Activated CD4-positive, alpha-beta T cell treated with anti-CD3 and anti-CD28 coated beads, Interleukin-2, amount 50 U/mL, for 4 hours (primary cell): ENCODE measurements at places on chromosomes 6 and 20.

- no peak for DNase-seq
Measured at GRCh38 chr6:109143191-109143590, 47.9 kb downstream of the CEP57L1 start.

GRCh38 chr6:87088076-87088475, 6.8 kb downstream of the CGA start:
- no peak for DNase-seq

- DNase-seq = no peak
Measured at GRCh38 chr6:6516666-6517458, 71.7 kb upstream of the LY86 start.

- no peak for DNase-seq
Measured at GRCh38 chr20:9409981-9410380, 104.4 kb upstream of the LAMP5 start.

DNA sequence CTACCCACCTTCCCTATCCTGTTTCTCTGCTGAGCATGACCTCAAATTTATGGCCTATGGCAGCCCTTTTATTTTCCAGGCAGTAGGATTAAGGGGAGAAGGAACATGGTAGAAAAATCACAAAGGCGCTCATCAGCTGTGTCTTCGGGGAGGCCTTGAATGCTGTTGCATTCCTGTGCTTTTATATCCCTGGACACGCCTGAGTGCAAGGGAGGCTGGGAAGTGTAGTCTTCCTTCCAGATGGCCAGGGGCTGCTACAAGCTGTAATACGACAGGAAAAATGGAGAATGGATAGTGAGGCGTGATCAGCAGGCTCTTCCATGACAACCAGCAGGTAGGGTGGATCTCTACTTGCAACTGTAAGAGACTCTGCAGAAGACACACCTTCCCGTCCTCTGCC, 210.9 kb upstream of the GGTLC1 start:
- DNase-seq = no peak

GRCh38 chr6:65852369-65852852, 145.4 kb upstream of the EYS start:
- no peak for DNase-seq

DNA sequence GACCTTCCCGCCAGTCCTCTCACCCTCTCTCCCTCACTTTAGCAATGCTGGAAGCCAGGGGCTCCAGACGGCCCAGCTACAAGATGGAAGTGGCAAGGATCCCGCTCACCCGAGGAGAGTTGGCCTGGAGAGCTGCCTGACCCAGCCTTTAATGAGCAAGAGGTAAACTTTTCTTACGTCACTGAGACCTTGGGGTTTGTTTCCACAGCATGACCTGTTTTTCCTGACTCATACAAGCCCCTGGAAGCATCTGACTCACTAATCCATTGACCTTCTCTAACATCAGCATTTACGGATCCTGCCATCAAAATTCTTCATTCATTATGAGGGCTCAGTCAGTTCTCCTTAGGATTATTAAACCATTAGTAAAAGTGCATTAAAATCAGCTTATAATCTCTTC, 120.4 kb downstream of the MYLK4 start:
- DNase-seq = no peak

- no peak for DNase-seq
Measured at GRCh38 chr20:37331060-37331857, 14.7 kb upstream of the SRC start.

DNA sequence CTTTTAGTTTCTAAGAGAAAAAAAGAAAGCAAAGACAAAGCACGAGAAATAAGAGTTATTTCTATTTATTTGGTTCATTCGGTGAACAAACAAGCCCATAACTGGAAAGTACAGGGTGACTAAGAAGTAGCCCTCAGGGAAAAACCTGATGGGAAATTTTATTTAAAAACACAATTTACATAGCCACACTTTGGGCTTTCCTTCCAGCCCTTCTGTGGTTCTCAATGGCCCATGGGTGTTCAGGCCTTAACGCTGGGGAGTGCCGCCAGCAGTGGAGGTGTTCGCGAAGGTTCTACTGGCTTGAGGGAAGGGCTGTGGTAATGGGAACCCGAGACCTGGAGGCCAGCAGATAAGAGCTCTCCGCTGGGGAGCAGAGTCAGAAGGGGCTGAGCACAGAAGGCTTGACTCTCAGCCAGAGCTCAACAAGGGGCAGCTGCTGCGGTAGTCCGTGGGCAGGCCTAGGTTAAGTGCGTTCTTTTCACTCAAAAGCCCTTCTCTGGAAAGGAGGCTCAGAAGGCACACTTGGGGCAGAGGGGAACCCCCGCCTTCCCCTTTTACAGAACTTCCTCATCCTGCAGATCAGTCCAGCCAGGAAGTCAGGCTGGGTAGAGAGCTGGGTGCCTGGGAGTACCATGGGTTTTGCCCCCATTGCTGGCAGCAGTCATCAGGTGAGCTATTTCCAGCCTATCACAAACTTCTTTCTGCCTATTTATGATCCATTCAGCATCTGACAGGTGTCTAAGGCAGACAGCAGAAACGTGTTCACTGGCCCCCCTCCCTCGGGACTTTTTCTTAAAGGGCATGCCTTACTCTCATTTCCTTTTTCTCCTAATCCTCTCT, 8.8 kb upstream of the CD83 start:
- peak; percentile 4 for DNase-seq

DNA sequence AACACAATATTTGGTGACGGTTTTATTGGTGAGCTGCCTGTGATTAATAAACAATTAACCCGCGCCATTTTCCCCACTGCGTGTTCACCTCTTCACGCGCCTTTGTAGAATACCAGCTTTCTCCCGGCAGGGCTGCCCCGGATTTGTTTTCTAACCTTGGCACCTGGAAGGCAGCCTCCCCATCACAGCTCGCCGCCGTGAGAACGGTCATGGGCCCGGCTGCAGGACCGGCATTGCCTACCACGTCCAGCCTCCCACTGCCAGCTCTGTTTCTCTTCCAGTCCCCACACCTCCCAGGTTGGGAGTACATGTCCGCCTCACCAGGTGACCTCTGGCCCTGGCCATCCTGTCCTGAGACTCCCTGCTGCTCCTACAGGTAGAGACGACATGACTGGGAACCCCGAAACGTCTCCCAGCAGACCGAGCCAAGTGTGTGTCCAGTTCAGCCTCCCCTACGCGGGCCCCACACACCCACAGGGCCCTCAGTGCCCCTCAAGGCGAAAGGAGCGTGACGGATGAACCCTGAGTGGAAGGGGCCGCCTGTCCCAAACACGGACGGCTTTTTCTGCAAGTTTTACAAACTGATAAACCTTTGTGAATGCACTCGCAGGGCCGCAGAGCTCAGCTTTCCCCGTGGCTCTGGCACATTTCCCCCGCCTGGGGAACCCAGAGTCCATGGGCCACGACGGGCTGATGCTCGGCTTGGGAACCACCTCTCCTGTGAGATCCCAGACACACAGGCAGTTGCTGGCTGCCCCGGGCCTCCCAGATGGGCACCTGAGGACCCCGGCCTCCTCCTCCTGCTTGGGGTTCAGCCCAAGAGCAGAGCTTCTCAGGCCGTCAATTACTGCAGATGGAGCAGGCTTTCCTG, 25.7 kb downstream of the FRMD1 start:
- DNase-seq = no peak

GRCh38 chr20:32455901-32456701, 98.0 kb downstream of the ASXL1 start:
- no peak for DNase-seq

- no peak for DNase-seq
Measured at GRCh38 chr20:37042986-37043972, 52.5 kb downstream of the RBL1 start.

DNA sequence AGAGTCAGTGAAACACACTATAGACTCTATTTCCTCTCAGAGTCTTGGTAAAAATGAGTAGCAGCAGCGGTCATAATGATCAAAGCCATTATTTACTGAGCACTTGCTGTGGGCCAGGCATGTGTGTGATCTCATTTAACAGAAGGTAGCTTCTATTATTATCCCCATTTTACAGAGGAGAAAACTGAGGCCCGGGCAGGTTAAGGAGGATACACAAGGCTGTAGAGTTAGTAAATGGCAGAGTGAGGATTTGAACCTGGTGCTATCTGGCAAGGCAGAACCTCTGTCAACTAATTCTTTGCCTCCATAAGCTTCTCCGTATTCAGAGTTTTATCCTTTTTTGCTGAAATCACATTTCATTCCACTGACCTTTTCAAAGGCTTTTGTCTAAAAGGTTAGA, 122.2 kb upstream of the SALL4 start:
- DNase-seq = no peak

GRCh38 chr20:41352666-41353065, 12.0 kb downstream of the LPIN3 start:
- no peak for DNase-seq

DNA sequence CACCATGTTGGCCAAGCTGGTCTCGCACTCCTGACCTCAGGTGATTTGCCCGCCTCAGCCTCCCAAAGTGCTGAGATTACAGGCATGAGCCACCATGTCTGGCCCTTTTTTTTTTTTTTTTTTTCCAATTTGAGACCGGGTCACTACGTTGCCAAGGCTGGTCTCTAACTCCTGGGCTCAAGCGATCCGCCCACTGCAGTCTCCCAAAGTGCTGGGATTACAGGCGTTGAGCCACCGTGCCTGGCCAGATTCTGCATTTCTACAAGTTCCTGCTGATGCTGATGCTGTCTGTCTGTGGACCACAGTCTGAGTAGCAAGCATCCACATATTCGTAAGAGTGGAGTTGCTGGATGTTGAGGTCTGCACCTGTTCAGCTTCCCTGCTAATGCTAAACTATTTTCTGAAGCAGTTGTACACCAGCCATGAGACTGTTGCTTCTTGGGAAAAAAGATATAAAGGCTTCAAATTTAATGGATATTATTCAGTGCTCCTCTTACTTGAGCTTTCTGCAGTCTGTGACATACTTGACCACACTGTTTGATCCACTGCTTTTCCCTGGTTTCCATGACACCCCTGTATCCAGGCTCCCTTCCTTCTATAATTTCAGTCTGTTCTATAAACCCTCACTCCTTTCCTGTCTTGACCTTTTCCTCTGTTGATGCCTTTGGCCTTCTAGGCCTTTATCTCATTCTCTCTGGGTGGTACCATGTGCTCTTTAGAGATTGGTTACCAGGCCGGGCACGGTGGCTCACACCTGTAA, 10.1 kb upstream of the ZBTB12 start:
- DNase-seq = no peak

DNA sequence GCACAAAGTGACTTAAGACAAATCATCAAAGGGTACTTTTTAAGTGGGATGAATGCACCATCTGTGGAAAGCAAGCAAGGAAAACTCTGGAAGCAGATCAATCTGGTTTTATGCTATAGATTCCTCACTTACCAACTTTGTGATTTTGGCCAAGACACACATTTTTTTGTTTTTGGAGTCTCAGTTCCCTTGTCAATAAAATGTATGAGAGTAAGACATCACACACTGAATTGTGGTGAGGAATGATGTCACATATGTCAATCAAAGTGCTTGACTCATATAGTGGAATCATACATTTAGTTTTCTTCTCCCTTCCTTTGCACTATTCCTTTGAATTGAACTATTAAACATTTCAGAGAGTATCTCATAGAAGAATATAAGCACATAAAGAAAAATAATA, 620.5 kb upstream of the CITED2 start:
- no peak for DNase-seq

GRCh38 chr6:34095741-34096140, 50.1 kb downstream of the GRM4 start:
- DNase-seq = no peak

GRCh38 chr6:129590408-129591022, 119.5 kb downstream of the ARHGAP18 start:
- DNase-seq = no peak

DNA sequence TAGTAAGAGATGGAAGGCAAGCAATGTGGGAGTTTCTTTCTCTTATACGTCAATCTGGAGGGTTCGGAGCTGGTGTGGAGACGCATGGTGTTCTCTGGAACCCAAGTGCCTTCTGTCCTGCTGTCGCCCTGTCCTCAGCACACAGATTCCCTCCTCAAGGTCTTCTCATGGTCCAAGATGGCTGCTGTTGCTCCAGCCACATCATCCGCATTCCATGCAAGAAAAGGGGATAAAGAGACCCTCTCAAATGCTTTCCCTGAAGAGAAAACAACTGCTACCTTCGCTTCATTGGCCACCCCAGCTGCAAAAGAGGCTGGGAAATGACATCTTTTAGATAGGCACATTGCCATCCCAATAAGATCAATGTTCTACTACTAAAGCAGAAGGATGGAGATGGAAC, 151.2 kb downstream of the ANKRD60 start:
- no peak for DNase-seq

GRCh38 chr6:168201383-168201782, 118.2 kb downstream of the DACT2 start:
- no peak for DNase-seq

DNA sequence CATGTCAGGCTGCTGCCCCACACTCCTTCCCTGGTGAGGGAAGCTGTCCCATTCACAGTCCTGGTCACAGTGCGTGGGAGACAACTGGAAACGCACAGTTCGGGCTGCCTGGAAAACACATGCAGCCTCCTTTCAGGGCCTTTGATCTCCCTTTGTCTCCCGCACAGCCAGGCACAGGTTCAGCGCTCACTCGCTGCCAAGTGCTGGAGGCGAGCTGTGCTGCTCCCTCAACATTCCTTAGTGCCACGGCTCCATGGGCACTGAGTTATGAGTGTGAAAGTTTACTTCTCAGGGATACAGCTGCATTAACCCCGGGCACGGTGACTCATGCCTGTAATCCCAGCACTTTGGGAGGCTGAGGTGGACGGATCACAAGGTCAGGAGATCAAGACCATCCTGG, 9.1 kb downstream of the YTHDF1 start:
- no peak for DNase-seq

GRCh38 chr20:48202334-48203113, 417.2 kb upstream of the SULF2 start:
- DNase-seq = no peak

- no peak for DNase-seq
Measured at GRCh38 chr20:4728120-4728760, 6.5 kb downstream of the PRND start.

- no peak for DNase-seq
Measured at GRCh38 chr20:37921341-37921929, 18.5 kb downstream of the VSTM2L start.
